ENCODE measurements at places on chromosomes 5 and 9. TPM values are rescaled to one million over a fixed set of nuclear protein-coding genes. Genes with fewer than 3 reads are reported as not detected.

The BARHL1 gene
- not detected for total RNA-seq

DNA sequence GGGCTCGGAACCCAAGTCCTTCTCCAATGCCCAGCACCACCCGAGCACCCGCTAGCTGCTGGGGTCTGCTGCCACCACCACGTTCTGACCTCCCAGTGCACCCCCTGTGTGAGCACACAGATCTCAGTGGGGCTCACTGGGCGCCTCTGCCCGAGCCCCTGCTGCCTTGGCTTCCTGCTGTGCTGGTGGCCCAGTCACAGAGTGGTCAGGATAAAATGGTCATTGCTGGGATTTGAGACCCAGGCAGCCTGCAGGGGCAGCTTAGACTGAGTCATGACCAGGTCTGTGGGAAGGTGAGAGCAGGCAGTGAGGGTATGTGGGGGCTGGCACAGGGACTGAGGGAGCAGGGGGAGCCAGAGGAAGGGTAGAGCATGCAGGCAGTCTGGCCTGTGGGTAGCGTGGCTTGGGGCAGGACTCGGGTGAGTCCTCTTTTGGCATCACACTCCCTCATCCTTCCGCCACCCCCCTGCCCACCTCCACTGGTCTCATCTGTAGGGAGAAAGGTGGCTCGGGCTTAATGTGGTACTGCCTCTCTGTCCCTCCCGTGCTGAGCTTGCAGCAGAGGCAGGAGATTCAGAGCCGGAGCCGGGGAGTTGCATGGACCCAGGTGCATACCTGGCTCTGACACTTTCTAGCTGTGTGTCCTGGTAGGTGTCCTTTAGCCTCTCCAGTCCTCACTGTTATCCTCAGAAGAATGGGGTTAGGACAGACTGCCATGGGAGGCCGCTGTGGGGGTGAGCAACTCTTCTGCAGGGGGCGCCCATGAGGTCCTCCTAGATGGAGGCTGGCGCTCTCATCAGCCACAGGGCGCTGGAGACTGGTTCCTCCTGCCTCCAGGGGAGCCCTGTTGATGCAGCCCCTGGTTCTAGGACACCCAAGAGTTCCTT, 32.1 kb downstream of the USP20 start:
- DNase-seq, result no peak

DNA sequence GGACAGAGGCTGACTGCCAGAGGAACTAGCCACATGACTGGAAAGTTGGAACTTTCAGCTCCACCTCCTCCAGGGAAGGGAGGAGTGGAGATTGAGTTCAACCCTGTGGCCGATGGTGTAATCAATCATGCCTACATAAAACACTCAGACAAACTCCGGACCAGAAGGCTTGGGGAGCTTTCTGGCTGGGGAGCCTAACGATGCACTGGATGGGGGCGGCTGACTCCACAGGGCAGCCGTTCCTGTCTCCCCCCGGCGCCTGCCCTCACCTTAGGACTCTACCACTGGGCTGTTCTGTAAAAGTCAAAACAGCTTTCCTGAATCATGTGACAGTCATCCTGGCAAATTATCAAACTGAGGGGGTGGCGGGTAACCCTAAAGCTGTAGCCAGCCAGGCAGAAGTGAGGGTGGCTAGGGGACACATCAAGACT, 58.0 kb downstream of the GOLM1 start:
- DNase-seq, result no peak

DNA sequence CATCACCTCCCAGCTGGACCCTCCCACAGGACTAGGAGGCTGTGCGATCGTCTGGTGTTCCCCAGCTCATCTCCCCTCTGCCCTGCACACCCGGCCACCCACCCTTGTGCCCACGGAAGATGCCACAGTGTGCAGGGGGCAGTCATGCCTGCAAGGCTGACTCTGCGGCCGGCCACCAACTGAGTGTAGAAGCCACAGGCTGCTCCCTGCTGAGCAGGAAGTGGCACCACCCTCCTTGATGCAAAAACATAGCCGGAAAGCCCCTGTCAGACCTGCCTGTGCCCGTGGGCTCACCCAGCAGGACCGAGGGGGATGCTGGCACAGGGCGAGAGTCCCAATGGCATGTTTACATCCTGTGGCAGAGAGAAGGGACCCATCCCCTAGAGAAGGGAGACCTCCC, 40.3 kb upstream of the SLC12A7 start:
- DNase-seq, result peak; percentile 34

DNA sequence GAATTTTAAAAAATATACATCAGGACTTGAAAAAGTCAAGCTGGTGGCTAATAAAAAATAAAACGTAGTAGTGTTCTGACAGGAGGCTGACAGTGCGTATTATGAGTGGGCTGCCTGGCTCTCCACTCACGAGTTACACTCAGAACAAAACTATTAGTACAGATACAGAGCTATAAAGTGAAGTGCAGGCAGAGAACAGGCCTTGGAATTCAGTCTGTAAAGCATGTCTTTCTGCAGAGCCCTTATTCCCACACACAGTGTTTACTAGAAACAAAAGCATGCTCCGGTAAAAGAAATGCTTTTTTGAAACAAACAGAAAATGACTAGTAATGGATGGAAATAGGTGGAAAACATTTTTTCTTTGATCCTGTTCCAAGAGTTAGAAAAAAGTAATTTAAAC, 334.7 kb downstream of the DIRAS2 start:
- no peak for DNase-seq

GRCh38 chr9:136527131-136527530, 18.7 kb downstream of the NOTCH1 start:
- DNase-seq, result no peak
